ENCODE measurements at places on chromosomes 1 and 21.

DNA sequence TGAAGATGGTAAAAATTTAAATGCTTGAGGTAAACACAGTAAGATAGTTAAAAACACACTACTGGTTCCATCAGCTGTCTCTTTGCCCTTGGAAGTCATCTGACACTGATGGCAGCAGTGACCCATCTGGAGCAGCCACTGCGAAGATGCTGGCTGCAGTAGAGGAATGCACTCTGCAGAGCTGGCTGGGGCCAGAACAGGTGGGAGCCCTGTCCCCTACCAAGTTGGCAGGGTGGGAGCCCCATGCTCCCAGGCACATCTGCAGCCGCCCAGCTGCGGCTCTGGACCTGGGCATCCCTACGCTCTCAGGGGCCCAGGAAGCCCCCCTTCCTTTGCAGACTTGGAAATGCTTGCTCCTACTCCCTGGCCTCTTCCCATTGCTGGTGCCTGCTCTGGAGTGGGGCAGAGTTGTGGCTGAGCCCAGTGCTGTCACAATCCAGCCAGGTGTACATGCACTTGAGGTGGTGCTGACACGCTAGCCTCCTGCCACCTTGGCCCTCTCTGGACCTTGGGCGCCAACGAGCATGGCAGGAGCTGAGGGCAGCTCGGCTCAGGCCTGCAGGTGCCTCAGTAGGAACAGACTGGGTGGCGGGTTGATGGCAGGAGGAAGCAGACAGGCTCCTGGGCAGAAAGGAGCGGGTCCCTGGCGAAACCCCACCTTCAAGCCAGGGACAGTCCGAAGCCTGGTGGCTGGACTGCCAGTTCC lies 227.0 kb downstream of the FGGY start:
- DNase-seq = no peak

GRCh38 chr1:203026031-203026665 lies at the start of gene PPFIA4:
Gene PPFIA4, plus strand, starts transcription at chr1:203026491. Its CDS starts 12,518 bp downstream, at chr1:203039009.
- DNase-seq = peak; percentile 51

DNA sequence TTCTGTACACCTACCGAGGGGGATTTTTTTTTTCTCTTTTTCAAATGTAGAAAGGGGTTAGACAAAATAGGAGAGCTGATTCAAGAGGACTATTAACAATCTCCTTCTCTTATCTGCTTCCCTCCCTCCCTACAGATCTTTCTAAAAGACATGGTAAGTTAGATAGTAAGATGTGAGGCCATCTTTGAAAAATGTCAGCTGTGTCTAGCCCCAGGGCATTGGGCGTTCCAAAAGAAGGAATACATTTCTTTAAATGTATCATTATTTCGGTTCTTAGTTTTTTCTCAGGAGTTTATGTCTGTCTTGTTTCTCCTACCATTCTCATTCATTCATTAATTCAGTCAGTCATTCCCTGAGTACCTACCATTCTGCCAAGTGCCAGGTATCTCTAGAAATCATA lies 27.2 kb downstream of the BCL9 start:
- DNase-seq = no peak

GRCh38 chr1:155424091-155424490 lies 103.4 kb downstream of the RUSC1 start:
- no peak for DNase-seq

GRCh38 chr1:29529677-29530278 lies 293.5 kb downstream of the PTPRU start:
- no peak for DNase-seq

DNA sequence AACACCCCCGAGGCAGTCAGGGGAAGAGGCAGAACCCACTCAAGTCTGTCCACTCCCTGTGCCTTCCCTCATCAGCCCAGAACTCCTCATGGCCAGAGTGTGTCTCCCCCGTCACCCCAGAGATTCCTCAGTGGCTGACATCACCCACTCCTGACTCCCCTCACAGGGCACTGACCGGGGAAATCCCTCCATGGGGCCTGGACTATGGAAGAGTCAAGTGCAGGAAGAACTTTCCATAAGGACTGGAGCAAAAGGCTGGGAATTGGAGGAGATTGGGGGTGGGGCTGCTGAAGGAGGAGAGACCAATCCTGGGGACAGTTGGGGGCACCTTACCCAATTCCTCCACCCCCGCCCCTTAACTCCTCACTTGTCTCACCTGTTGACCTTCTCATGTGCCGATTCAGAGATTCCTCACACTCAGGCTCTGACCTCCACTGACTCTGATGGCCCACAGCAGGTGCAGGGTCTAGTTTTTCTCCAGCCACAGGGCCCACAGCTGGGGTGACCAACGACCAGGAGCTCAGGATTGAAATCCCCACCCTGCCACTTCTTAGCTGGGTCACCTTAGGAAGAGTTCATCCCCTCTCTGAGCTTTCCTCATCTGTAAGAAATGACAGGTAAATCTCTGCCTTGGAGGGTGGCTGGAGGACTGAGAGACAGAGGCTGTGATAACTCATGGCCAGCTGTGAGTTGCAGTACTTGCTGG lies 481 bp upstream of the EXTL1 start:
- DNase-seq = no peak

DNA sequence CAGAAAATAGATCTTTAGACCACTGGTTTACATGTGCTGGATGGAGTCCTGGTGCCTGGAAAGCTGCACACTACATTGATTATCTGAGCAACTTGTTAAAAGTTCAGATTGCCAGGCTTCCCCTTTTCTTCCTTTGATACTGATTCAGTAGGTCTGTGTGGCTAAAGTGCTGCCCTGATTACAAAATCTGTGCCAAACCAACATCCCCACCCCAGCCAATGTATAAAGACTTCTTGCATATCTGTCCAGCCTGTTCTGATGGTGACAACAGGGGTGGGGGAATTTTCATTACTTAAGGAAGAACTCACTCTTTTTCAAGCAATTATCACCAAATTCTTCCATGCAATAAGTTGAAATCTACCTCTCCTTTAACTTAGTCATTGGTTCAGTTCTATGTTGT lies 135.5 kb downstream of the TNFSF18 start:
- DNase-seq = no peak

DNA sequence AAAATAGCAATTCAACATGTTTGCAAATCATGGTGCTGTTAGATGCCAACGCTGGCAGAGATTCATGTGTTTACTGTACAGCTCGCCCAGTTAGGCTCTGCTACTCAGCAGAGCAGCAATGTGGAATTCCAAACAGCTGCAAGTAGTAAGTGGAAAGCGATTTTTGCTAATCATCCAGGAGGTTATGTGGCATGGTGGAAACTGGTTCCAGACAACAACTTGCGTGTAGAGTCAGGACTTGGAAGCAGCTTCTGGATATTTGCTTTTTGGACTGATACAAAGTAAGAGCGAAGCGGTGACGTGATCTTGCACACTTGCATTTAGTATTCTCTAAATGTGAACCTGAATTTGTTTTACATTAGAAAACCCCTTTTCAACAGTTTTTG lies 27.1 kb upstream of the HHAT start:
- no peak for DNase-seq

GRCh38 chr1:95615421-95615820 lies 381.4 kb downstream of the RWDD3 start:
- no peak for DNase-seq

- no peak for DNase-seq
These were observed 611.2 kb upstream of the PLXNA2 start for GRCh38 chr1:208855403-208855802.

- DNase-seq = no peak
These were observed 10.5 kb upstream of the C1orf21 start for GRCh38 chr1:184376369-184376768.

DNA sequence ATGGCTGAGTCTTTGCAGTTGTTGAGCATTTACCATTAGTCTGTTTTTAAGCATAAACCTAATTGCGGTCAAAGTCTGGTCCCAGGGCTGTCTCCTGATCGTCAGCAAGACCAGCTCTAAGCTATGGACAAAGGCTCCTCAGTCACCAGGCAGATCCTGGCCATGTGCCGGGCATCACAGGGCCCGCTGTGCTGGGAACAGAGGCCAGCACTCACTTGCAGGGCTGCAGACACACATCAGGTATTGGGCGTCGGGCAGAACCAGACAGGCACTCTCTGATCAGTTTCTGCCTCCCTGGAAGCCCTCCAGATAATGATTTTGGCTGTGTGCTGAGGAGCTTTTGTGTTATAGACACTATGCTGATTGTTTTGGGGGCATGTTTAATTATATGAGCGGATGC lies 26.6 kb downstream of the TMEM51 start:
- DNase-seq = no peak

DNA sequence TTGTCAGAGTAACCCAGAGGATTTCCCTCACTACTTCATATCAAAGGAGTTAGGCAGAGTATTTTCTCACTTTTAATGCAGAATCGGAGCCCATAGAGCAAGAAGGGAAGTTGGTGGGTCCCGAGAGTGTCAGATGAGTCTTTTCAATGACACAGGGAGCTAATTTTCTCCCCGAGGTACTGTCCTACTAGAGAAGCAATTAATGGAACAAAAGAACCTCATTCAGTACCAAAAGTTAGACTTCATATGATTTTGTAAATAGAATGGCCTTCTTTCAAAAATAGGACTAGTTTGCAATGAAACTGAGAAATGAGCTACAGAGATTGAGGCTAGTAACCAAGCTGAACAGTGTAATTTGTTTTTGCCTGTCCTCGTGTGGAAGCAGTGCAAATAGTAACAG lies 3.9 kb downstream of the NCAM2 start:
- no peak for DNase-seq

DNA sequence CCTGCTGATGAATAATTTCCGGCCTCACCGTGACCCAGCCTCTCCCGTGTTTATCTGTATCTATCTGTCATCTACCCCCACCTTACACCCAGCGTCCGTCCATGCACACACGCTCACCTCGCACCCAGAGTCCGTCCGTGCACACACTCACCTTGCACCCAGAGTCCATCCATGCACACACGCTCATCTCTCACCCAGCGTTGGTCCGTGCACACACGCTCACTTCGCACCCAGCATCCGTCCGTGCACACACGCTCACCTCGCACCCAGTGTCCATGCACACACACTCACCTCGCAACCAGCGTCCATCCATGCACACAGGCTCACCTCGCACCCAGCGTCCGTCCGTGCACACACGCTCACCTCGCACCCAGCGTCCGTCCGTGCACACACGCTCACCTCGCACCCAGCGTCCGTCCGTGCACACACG lies 25.0 kb upstream of the COL18A1 start:
- DNase-seq = no peak

DNA sequence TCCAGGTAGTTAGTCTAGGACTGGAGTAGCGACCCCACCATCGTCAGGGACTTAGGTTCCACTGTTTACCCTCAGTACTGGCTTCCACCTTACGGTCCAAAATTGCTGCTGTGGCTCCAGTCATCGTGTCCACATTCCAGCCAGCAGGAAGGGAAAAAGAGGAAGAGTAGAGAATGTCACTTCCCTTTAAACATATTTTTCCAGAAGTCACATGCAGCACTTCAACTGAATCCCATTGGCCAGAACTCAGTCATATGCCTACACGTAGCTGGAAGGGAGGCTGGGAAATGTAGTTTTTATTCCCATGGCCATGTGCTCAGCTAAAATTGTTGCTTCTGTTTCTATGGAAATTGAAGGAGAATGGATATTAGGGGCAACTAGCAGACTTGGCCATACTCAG lies 84.1 kb upstream of the SELENON start:
- DNase-seq = no peak

GRCh38 chr1:157775101-157775870 lies 1.6 kb downstream of the FCRL2 start:
- DNase-seq = no peak

GRCh38 chr1:1510912-1511532 lies 940 bp upstream of the ATAD3A start:
- DNase-seq = peak; percentile 13

DNA sequence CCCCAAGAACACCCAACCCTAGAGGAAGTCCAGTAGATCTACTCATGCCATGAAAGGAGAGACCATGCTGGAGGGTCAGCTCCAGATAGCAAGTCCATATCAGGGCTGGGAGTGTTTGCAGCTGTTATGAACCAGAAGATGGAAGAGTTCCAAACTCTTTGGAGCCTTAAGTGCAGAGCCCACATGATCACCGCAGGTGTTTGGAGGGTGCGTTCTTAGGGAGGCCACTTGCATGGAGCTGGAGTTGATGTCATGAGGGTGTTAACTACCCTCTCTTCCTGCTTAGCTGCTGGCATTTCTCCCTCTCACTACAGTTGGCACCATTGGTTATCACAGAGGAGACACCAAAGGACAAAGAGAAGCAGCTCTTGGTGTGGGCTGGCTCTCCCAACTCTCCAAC lies 616.9 kb downstream of the AJAP1 start:
- no peak for DNase-seq

DNA sequence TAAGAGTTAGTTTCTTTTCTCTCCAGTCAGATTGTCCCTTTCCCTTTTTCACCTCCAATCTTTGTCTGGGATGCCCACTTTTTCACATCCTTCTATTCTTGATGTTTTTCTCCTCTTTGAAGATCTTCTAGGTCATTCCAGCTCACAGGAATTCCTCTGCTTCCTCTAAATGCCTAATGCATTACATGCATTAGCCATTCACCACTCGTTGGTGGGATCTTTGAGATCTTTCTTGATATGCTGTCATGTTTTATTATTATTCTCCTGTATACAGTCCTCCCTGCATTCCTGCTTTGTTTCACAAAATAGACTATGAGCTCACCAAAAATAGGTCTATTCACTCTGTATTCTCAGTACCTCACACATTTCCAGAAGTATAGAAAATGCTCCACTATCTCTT lies 129.0 kb downstream of the LYPLAL1 start:
- DNase-seq = no peak

DNA sequence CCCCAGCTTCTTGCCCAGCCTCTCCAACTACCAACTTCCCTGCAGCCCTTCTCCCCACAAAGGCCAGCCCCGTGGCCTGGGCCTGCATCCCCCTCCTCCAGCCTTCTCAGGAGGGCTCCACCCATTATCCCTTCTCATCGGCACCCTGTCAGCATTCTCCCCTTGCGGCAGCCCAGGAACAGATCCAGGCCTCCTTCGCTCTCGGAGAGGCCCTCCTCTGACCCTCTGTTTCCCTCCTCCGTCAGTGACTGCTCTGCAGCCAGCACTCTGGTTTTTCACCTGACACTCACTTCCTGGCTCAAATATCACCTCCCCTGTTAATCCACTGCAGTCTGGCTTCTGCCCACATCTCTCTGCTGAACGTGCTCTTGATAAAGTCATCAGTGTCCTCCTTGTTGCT lies 17.5 kb downstream of the ADGRB2 start:
- no peak for DNase-seq

Data from HS-5 (cell line).